ENCODE measurements at places on chromosomes 5 and 9.

DNA sequence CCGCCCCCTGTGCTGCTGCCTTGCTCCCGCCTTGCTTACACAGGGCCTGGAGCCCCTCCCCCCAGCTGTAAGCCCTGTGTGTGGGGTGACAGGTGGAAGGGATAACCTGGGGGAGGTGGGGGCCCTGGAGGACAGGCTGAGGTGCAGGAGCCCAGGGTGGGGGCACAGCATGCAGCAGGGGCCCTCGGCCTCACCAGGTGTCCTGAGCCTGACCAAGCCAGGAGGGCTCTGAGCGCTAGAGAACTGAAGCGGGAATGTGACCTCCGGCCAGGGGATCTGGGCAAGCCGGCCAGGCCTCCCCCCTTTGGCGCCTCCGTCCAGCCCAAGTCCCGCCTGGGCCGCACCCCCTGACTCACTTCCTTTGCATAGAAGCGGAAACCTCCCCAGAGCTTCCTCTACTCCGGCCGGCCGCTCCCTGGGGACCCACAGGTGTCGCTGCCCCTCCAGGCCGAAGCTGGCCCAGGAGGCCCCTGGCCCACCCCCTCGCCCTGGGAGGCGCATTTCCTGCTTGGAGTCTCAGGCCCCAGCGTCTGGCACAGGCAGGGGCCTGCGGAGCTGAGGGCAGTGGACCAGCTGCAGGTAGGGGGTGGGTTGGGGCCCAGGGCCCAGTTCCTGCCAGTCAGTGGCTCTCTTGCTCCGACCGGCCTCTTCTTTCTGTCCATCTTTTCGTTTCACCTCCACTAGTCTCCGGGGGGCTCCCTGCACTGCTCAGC is at the start of gene TOR4A:
Gene TOR4A (plus strand): TSS at position 398 of the 713 bp plus-strand sequence. CDS start 964 bp downstream, outside the sequence.
- peak; percentile 86 for DNase-seq

- DNase-seq = no peak
Observed at GRCh38 chr5:37496902-37497445, 117.9 kb downstream of the WDR70 start.

DNA sequence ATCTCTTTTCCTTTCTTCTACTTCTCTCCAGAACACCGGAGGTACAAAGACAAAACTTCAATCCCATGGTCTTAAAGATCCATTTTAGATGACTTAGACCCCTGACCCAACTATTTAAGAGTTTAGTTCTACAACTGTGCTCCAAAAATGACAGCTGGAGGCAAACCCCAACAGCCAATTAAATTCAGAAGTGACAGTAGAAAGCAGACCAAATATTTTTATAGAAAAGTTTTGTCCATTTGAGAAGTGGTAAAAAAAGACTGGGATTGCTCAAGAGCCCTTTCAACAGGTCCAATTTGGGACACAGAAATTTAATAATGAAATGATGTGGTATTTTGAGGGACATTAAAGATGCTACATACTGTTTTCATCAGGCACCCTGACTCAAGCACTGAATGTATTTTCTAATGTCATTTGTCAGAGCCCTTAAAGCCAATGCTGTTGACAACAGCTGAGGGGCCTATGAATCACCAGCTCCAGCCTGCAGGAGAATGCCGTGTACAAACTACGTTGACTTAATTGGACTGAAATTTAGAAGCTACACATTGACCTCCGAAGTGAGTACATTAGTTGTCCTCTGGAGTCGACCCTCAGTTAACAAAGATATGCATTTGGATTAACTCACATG is 147.5 kb upstream of the PIK3R1 start:
- no peak for DNase-seq

- peak; percentile 67 for DNase-seq
Observed at GRCh38 chr5:157252711-157253465, 13.0 kb upstream of the CYFIP2 start.

DNA sequence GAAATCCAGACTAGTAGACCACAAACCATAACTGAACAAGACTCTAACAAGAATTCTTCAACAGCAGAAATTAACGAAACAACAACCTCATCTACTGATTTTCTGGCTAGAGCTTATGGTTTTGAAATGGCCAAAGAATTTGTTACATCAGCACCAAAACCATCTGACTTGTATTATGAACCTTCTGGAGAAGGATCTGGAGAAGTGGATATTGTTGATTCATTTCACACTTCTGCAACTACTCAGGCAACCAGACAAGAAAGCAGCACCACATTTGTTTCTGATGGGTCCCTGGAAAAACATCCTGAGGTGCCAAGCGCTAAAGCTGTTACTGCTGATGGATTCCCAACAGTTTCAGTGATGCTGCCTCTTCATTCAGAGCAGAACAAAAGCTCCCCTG is 68.6 kb downstream of the VCAN start:
- no peak for DNase-seq

- peak; percentile 30 for DNase-seq
Observed at GRCh38 chr5:8905021-8905420, 640.9 kb downstream of the SEMA5A start.

DNA sequence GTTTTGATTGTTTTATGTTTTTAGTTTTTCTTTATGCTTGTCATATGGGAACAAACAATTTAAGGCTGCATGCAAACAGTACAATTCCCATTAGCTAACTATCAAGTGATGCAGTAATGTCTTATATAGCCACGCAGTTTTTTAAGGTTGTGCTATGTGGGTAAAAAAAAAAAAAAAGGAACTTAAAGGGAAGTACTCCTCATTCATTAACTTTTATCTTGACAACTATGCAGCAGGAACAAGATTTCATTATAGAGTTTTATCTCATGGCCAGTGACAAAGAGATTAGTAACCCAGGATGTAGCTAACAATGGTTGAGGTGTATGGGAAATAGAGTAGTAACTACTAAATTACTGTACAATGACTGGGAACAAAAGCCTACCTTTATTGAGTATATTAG is 1008.2 kb upstream of the CDH9 start:
- no peak for DNase-seq

- DNase-seq = no peak
Observed at GRCh38 chr5:102719886-102720285, 35.2 kb upstream of the PAM start.

GRCh38 chr9:13823026-13823425 is 490.9 kb downstream of the NFIB start:
- no peak for DNase-seq

- no peak for DNase-seq
Observed at GRCh38 chr5:91126448-91126847, 256.7 kb downstream of the ARRDC3 start.

GRCh38 chr9:133515615-133516255 is 9.0 kb downstream of the MYMK start:
- no peak for DNase-seq

- DNase-seq = no peak
Observed at GRCh38 chr5:61687371-61687770, 355.3 kb downstream of the ZSWIM6 start.

DNA sequence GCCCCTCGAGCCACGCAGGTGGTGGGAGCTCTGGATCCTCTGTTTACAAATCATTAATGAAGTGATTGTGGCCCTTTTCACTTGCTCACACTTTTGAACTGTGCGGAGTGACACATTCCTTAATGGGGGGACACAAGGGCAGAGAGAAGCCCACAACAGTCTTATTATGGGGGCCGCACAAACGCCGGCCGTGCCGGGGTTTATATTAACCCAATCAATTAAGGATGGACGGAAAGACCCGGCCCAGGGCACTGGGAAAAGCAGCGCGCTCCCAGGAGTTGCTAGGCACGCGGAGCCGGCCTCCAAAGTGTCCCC is 634.8 kb downstream of the IRX1 start:
- DNase-seq = no peak

DNA sequence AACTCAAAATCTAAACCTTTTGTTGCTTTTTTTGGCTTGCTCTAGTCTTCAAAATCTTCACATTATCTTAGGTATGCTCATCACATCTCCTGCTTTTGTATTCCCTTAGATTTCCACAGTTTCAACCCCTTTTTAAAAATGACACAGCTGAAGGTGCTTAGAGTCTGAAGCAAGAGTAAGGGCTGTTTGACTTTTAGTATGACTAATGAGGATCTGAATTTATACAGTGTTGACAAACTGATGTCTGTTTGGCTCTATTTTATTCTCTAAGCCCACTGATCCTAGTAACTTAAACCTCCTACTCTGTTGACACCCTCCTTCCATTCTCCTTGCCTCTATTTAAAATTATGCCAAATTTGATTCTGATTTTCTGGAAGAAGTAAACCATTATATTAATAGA is 200.1 kb downstream of the MCTP1 start:
- DNase-seq = no peak

DNA sequence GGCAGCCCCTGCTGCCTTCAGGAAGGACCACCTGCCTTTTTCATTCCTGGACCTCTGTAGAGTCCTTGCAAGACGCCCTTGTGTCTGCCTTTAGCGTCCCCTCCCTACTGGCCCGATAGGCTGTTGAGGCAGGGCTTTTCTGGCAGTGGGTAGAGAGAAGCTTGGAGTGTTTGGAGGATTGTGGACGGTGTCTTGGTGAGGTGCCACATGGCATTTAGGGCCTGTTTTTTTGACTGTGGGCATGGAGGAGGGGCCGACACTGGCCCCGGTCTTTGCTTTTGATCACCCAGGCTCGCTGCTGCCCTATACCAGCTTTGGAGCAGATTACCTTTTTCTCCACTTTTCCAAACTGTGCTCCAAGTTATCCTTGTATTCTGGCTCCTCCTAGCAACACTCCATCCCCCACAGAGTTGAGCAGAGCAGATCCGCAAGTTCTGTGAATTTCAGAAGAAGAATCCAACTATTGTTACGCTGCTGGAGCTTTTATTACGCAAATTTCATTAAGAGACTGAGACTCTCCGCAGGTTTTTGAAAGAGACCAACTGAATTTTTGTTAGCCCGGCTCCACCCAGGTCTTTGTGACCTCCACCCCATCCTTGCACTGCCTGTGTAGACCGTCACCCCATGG is 34.8 kb upstream of the PRDM12 start:
- no peak for DNase-seq

- DNase-seq = no peak
Observed at GRCh38 chr5:67437905-67438845, 241.6 kb upstream of the CD180 start.

GRCh38 chr5:176934309-176934930 is 35.3 kb upstream of the HK3 start:
- DNase-seq = no peak

DNA sequence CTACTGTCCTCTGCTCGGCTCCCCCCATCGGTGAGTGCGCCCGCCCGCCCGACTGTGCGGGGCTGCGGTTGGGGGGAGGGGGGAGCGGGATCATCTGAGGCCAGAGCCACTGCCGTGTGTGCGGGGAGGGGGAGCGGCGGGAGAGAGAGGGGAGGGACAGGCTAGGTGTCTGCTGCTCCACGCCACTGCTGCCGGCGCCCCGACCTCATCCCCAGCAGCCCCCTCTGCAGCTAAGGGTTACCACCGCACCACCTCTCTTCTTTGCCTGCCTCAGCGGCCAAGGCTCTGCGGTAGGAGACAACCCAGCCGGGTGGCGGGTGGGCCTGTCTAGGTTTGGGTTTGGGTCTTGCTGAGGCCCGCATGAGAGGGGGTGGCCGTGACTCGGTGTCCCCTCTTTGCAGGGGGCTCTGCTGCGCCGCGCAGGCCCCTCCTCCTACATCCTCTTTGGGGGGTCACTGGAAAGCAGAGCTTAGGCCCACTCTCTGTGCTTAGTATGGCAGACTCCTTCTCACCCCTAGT is 670 bp upstream of the PURA start:
- no peak for DNase-seq

- no peak for DNase-seq
Observed at GRCh38 chr5:111233052-111233374, 8.8 kb downstream of the CAMK4 start.

DNA sequence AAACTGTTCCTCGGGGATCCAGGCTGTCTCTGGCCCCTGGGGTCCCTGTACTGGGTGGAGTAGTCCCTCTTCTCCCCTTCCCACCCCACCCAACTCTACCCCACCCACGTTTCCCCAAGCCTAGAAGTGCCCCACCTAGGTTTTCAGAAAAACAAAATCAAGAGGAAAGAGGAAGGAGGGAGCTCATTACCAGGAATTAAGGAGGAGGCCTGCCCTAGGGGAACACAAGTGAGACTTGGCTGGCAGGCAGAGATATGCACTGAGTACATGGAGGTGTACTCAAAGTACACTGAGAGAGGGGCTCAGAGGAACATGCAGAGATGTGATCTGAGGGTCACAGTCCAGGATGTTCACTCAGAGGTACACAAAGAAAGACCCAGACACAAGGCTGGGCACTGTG is 10.2 kb downstream of the AQP3 start:
- DNase-seq = no peak

DNA sequence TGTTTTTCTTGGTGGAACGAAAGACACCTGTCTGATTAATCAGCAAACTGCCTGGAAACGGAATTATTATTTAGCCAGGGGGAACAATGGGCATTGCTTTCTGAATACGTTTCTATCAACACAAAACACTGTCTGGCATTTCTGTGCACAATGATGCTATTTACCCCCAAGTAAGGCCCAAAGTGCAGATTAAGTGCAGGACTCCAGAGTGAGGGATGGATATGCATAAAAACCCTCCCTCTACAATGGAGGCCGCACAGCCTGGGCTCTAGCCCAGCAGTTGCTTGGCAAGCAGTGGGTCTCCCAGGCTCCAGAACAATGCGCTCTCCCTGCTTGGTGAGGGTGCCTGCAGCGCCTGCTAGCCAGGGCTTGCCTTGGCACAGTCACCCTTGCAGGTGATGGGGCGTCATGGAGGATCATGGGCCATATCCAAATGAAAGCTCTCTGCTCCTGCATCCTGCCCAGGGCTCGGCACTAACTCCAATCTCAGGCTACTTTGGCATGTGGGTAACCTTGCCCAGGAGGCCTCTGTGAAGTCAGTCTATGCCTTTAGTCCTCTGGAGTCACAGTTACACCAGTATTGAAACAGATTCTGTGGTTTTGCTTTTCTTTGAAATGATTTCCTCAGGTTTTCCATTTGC is 11.5 kb upstream of the SPATA24 start:
- DNase-seq = peak; percentile 32

GRCh38 chr9:6219981-6220380 is 4.4 kb downstream of the IL33 start:
- DNase-seq = no peak

DNA sequence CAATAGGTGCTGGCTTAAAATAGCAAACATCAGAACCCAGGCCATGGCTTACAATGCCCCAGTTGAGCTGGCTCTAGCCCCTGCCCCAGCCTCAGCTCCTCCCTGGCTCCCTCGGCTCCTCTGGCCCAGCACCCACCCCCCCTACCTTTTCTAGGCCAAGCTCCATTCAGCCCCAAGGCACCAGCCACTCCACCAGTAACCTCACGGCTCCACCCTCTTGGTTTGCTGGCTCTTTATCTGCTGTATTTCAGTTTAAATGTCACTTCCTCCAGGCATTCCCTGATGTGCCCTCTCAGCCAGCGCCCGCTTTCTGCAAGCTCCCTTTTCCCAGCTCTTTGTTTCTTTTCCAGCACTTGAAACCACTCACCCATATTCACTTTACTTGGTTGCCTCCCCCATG is 10.6 kb downstream of the C1QTNF2 start:
- DNase-seq = peak; percentile 47

DNA sequence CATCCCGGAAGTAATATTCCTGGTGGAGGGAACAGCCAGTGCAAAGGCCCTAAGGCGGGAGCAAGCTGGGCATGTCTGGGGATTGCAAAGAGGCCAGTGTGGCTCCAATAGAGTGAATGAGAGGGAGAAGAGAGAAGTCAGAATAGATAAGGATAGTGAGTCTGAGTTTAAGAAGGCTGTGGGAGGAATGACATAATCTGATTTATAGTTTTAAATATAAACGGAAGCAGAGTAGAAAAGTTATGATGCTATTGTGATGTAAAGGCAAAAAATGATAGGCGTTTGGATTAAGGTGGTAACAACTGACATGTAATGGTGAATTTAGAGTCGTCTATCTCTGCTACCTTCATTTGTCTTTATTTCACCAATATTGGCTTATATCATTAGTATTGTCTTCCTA is 351.0 kb downstream of the ARRDC3 start:
- DNase-seq = no peak

Data from femur (tissue), 1 donor.